Naive thymus-derived CD8-positive, alpha-beta T cell (primary cell): ENCODE measurements at places on chromosomes 3 and 15. TPM values are rescaled to one million over a fixed set of nuclear protein-coding genes. Genes with fewer than 3 reads are reported as not detected.
A peak's percentile ranks its signal among the peaks of the same experiment; 100 is the strongest.

GRCh38 chr15:88447206-88447605 is 20.0 kb downstream of the MRPL46 start:
- no peak for DNase-seq

GRCh38 chr3:150469031-150469930 is 61.2 kb downstream of the TSC22D2 start:
- DNase-seq, result no peak

GRCh38 chr15:60656041-60656440 is 177.1 kb upstream of the ICE2 start:
- DNase-seq, result no peak

GRCh38 chr3:138875096-138875753 is 40.5 kb upstream of the PIK3CB start:
- no peak for DNase-seq

Gene PCSK6
- 2.9 TPM for total RNA-seq

- peak; percentile 42 for DNase-seq
These were observed at the start of gene MAPKAPK3 for GRCh38 chr3:50617096-50617791. Gene MAPKAPK3, plus strand, starts transcription at chr3:50617151. Its CDS starts 415 bp downstream, at chr3:50617566.

DNA sequence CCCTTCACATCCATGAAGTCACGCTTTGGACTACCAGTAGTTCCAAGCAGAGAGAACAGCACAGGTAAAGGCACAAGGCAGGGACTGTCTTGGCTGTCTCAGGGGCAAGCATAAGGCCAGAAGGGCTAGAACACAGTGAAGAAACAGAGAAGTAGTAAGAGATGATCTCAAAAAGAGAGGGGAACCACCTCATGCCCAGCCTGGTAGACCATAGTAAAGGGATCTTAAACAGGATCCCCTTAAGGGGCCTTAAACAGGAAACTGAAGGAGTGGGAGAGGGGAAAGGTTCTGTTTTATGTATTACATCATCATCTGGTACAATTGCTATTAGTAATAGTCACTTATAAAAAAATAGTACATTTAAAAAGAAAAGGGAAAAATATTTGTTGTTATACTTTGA is 25.8 kb downstream of the P2RY1 start:
- DNase-seq, result no peak

- DNase-seq, result no peak
These were observed 32.6 kb upstream of the NANOGP8 start for GRCh38 chr15:35117543-35118265.

DNA sequence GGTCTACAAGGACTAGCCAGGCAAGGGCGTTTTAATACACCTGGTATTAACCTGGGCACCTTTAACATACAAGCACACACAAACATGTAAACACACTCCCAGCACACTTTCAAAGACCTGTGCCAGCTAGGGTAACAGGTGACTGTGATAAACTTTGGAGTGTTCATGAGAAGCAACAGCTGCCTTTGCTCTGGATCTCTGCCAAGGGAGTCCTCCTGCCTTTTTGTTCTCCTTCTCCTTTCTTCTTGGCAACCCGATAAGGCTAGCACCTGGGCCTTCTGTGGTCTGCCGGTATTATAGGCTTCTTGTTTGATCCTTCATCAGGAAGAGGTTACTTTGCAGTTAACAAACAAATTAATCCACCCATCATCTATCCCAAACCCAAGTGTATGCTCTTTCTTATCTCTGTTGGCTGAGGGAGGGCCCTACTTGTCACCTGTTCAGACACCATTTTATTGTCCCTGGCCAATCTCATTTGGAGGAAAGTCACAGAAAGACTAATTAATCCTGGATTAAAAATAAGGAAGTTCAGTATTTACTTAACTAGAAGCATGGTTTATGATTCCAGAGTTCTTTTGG is at the start of gene RETNLB:
Gene RETNLB (minus strand): TSS at position 7 of the 579 bp plus-strand sequence. CDS start 225 bp downstream, outside the sequence.
- no peak for DNase-seq

DNA sequence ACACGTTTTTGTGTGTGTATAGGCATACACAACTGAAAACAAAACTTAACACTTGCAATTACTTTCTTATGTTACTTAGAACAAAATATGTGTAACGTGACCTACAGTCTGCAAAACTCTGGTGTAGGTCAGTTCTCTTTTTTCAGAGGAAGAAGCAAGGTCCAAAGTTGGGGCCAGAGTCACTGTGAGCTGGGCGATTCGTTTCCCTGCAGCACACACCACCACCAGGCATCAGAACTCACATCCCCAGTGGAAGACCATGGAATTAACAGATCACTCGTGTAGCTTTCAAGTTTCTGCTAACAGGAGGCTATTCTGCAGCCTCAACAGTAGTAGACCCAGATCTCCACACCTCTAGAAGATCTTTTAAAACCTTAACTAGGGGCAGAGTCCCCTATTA is 25.8 kb downstream of the ANP32A start:
- no peak for DNase-seq

DNA sequence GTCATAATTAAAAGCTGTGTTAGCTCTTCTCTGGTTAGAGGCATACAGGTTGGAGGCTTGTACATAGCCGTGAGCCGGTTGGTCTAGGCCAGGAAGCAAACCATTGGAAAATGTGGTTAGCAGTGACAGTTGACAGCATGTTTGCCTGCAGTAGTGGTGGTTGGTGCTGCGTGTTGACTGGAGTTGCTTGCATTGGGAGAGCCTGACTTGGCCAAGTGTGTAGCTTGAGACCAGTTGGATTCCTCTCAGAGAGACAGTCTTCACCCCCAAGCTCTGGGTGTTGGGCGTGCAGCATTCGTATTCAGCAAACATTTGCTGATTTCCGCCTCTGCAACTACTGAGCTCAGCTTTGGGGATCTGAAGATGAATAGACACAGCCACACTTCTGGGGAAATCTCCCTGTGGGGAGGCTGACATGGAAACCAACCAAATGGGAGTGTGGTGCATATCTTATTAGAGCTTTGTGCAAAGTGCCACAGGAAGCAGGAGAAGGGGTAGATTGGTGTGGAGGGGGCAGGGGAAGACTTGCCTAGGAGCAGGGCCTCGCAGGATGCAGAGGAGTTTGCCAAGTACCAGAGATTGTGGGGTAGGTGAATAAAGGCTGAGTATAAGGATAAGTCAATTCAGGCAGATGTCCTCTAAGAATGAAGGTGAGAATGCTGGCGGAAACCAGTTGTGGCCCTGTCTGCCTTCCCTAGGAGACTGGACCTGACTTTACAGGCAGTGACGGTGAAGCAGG is 83.5 kb downstream of the IGF1R start:
- no peak for DNase-seq

Gene PLXND1
- 7.4 TPM for total RNA-seq

GRCh38 chr15:31559786-31560185 is 233.2 kb downstream of the KLF13 start:
- no peak for DNase-seq

DNA sequence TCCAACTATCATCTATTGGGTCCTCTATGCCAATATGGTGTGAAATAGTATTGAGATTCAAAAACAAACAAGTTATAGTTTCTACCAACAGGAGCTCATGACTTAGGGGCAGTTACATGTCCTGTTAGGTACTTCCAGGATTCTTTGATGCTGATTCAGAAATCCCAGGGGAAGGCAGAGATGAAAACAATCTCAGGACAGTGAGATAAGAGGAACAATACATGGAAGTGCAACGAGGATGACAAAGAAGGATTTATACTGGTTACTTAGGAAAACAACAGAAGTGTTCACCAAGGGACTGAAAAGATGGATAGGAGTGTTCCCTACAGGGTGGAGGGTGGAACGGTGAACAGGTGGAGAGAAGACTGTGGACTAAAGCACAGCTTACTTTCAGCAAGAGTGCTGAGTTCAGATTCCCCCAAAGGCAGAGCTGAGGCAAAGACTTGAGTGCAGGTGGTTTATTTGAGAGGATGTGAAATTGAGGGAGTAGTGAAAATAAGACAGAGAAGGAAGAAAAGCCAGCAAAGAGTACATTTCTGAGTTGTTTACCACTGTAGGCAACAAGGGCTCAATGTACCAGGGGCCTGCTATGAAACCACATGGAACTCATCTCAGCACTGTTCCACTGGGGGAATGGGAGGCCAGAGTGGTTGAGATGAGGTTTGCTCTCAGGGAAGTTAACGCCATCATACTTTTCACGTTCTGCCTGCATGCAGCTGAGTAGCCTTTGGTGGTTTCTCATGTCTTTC is 68.1 kb downstream of the TRIM69 start:
- no peak for DNase-seq

Gene SAMMSON
- not detected for total RNA-seq

DNA sequence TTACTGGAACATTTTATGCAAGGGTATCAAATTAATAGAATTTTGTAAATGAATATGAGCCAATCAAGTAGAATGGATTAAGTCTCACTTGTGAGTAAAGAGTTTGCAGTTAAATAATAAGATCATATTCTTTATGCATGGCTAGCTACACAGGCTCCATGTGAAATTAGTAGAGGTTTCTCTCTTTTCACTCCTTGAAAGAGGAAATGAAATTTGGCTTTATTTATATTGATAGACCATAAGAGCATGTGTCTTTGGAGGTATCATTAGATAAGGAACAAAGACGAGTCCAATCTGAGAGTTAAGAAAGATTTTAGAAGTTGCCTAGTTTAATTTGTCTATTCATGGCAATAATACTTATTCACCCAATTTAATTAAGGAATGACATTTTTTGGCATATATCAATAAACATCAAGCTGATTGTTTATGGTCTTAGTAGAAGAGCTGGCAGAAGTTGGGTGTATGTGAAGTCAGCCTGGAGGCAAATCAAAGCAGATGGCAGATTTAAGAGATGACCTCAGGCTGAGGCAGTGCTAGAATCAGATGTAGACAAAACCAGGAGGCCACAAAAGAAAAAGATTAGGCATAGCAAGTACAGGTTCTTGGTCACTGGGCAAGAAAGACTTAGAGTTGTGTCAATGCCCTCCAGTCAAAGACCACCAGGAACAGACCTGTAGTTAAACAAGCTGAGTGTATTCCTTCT is 406.5 kb upstream of the ARHGEF26 start:
- DNase-seq, result no peak

Gene AGBL1
- not detected for total RNA-seq

Gene TEX55
- not detected for total RNA-seq

DNA sequence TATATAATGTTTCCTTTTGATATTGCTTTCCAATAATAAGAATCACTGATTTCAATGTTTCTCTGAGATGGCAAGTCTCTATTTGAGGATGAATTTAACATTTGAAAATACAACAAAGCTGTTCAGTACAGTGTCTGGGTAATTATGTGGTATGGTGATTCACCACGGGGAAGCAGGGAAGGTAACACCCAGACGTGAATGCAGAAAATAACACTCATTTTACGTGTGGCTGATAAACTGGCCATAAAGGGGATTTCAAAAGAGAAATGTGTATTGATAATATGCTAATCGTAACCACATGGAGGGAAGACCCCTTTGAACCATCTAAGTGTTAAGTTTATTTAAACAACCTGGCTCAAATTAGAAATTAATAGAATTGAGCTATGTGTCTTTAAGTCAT is 344.6 kb downstream of the GRM7 start:
- no peak for DNase-seq

Gene ZKSCAN7
- total RNA-seq, result 10.5 TPM

GRCh38 chr15:93058904-93059427 is 30.0 kb downstream of the RGMA start:
- DNase-seq, result peak; percentile 22

- no peak for DNase-seq
These were observed 17.3 kb downstream of the FAM174B start for GRCh38 chr15:92638291-92638708.

- no peak for DNase-seq
These were observed 10.1 kb downstream of the SEMA3F start for GRCh38 chr3:50164984-50165909.

GRCh38 chr3:197308591-197308990 is 10.2 kb upstream of the DLG1 start:
- DNase-seq, result no peak
